ENCODE measurements at places on chromosomes 3 and 15.

GRCh38 chr15:59115047-59115446 is 10.1 kb downstream of the CCNB2 start:
- no peak for DNase-seq

GRCh38 chr15:78921517-78921916 is 23.3 kb downstream of the CTSH start:
- no peak for DNase-seq

GRCh38 chr3:53102601-53103147 is 27.6 kb downstream of the RFT1 start:
- DNase-seq: no peak

- no peak for DNase-seq
These were observed 56.4 kb downstream of the PLAAT1 start for GRCh38 chr3:193297421-193297820.

GRCh38 chr3:184549796-184550577 is 11.6 kb upstream of the EPHB3 start:
- peak; percentile 45 for DNase-seq

DNA sequence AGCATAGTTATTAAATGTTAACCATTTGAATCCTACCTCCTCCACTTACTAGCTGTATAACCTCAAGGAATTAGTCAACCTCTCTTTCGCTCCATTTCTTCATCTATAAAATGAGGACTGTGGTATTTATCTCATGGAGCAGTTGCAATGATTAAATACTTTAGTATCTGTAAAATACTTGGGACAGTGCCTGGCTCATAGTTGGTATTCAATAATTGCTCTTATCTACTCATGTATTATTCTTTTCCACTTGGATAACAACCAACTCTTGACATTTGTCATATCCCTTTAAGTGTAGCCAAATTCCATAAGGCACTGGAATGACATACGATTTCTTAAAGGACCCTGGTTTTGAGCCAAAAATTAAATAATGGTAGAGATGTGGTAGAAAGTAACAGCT is 72.0 kb downstream of the FSIP1 start:
- DNase-seq: no peak

GRCh38 chr3:159852266-159852665 is 136.4 kb upstream of the IL12A start:
- no peak for DNase-seq

DNA sequence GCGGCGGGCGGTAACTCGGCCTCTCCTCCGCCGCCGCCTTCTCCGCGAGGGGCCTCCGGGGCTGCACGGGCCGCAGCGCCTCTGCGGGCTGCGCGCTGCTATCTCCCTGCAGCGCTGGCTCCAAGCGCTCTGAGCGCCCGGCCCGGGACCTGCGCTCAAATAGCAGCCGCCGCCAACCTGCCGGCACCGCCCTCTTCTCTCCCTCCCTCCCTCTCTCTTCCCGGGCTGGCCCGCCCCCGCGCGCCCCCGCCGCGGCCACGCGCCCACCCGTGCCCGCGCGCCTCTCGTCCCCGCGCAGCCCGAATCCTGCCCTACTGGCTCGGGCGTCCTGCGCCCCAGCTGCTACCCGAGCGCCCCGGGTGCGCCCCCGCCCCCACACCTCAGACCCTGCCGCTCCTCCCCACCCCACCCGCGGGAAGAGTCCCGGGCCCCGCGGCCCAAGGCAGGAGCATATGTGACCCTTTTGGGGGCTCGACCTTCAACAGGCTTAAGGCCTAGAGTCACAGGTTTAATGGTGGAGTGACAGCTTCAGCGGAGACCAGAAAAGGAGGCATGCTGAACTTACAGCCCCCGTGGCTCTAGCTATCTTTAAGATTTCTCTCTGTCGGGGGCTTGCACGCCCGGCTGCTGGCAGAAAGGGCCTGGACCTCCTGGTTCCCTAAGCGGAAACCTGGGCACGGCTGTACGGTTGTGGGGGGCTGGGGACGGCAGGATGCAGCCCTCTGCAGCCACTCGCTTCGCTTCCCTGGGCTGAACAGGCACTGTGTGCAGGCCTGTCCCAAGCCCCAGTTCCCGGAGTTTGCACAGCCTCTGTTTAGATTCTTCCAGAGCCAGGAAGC is at the start of gene CACNA2D2:
TSS of gene CACNA2D2 (minus strand) at position 131 of the 839 bp plus-strand sequence. CDS start 211 bp downstream, outside the sequence.
- DNase-seq: peak; percentile 87

DNA sequence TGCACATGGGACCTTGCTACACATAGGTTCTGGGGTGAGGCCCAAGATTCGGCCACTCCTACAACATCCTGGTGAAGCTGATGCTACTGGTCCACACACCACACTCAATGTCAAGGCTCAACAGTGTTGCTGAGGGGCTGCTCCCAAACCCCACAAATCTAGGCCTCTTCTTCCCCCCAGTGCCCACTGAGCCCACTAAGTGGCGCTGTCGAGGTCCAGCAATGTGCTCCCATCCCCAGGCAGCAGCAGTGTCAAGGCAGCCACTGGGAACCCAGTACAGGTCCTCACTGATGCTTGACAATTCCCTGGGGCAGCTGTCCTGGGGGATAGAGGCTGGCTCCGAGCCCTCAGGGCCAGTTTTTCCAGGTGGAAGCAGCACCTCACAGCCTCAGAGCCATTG is 21.5 kb downstream of the SCN5A start:
- DNase-seq: no peak

DNA sequence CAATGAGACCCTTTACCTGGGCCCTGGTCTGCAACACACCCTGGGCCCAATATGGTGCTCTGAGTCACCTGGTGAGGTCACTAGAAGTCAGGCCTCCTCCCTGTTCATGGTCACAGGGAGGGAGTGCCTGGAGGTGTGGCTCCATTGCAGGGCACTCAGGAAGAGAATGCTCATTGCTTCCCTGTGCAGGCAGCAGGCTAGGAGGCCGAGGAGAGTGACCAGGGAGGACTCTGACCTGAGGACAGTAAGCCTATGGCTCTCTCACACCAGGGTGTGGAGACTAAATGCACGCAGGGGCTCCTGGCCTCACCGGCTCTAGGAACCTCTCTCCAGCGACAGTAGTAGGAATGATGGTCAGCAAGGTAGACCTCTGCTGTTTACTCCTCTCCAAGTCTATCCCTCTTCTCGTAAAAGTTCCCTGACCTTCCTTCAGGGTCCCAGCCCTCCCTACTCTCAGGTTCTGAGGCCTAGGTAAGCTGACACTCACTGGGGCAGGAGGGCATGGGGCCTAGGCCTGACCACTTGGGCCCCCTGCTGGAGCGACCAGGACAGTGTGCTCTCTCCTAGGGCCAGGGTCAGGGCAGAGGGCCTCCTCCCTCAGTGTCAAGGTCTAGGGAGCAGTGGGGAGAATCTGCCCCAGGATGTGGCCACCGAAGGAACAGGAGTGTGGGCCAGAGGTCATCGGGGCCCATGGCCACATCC is 9.6 kb upstream of the SLCO2A1 start:
- peak; percentile 76 for DNase-seq

DNA sequence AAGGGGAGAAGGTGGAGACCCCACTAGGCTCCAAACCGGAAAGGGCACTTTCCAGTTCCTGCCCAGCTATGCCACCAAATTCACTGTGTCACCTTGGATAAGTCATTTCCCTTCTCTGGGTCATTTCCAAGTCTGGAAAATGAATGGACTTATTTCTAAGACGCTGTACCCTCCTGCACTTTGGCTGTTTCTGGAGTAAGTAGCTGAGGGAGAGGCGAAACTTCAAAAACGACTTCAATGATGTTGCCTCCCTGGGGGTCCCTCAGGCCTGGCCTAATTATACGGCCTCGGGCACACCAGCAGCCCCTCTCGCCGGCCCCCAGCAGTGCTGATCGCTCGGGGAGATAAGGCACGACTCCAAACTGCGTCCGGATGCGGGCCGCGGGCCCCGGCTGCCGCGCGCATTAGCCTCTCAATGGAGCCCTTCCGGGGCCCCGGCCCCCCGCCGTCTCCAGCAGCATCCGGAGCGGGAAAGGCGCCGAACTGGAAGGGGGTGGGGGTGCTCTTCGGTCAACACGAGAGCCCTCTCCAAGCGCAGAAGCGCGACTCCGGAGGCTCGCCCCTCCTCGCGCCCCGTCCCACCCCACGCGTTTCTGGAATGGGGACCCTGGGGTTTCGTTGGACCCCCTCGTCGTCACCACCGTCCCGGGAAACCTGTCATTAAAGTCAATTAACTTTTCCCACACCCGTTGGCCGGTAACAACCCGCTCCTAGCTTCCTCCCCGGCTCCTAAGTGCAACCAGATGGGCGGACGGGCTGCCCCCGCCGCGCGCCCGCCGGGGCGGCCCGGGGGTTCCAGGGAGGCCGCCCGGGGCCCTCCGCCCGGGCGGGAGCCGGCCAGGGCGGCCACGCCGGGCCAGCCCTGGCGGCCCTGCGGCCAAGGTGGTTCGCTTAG is 4.8 kb downstream of the HES1 start:
- peak; percentile 88 for DNase-seq

DNA sequence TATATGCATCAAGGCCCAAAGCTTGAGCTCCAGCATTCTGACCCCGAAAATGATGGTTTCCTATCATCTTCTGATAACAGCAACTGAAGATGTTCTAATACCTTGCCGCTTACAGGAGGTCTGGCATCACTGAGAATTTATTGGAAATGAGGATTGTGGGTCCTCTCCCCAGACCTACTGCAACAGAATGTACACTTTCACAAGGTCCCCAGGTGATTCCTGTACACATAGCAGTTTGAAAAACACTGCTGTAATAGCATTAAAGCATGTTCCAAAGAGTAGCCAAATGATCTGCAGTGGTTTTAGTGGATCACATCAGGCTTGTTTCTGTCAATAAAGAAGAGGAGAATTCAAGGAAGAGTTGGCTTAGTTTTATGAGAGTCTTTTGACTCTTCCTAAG is 11.3 kb downstream of the TGFBR2 start:
- DNase-seq: no peak

DNA sequence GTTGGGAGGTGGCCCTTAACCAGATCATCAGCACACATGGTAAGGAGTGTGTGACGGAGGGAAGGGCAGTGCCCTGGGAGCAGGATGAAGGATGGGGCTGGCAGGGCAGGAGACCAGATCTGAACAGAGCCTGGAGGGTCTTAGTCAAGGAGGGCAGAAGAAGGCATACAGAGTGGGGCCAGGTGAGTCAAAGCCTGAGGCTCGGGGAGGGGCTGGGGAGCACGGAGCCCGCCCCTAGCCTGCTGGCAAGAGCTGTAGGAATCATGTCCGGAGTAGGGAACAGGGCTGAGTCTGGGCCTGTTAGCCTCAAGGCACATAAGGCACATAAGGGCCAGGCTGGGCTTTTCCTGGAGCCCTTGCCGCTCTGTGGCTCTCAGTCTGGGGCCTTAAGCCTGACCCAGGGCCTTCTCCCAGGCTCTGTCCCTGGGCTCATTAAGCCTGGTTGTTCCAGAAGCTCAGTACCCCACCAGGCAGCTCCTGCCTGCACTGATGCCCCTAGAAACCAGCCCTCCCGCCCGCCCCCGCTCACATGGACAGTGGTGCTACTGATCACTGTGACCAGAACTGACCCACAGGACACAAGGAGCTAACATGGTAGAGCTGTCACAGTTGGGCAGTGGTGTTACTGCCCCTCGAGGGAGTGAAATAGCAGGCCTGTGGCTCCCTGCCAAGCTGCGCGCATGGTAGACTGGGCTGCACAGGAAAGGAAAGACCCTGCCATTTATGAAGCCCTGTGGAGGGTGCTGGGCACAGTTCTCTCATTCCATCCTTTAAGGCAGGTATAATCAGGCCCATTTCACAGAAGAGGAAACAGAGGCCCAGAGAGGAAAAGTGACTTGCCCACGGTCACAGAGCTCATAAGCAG is 14.6 kb downstream of the ISG20 start:
- peak; percentile 66 for DNase-seq

- no peak for DNase-seq
These were observed 100.8 kb downstream of the STAC start for GRCh38 chr3:36480911-36481648.

GRCh38 chr3:123347205-123347604 is 101.7 kb downstream of the ADCY5 start:
- peak; percentile 42 for DNase-seq

DNA sequence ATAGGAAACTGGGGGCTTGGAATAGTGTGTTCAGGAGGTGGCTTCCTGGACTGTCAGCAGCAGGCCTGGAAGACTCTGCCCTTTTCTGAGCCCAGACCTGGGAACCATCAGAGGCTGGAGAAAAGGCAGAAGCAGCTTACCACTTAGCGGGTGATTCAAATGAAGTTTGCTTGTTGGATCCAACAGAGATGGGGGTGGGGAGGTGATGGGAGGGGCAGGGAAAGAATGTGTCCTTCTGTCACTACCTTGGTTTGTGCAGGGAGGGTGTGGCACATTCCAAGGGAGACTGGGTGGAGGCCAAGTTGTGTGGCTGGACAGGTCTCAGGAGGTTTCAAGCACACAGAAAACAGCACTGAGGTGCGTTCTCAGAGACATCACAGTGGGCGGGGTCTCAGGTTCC is 58.8 kb downstream of the TRAK1 start:
- no peak for DNase-seq

DNA sequence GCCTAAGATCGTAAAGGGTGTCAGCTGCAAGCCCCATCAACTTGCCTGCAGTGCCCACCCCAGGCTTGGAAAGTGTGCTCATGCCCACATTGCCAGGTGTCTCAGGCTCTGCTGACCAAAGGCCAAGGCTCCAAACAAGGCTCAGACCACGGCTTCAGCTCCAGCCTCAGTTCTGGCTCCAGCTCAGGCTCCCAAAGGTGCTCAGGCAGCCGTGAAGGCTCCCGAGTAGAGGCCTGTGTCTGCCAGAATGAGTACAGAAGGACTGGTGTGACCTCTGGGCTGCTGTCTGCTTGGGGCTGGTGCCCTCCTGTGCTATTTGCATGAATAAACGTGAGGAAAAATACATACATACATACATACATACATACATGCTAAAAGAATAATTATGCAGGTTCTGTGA is 27.9 kb upstream of the UACA start:
- no peak for DNase-seq

GRCh38 chr3:31055757-31056156 is 161.3 kb upstream of the GADL1 start:
- DNase-seq: no peak

- DNase-seq: no peak
These were observed 86.1 kb downstream of the UNC13C start for GRCh38 chr15:54064365-54064764.

DNA sequence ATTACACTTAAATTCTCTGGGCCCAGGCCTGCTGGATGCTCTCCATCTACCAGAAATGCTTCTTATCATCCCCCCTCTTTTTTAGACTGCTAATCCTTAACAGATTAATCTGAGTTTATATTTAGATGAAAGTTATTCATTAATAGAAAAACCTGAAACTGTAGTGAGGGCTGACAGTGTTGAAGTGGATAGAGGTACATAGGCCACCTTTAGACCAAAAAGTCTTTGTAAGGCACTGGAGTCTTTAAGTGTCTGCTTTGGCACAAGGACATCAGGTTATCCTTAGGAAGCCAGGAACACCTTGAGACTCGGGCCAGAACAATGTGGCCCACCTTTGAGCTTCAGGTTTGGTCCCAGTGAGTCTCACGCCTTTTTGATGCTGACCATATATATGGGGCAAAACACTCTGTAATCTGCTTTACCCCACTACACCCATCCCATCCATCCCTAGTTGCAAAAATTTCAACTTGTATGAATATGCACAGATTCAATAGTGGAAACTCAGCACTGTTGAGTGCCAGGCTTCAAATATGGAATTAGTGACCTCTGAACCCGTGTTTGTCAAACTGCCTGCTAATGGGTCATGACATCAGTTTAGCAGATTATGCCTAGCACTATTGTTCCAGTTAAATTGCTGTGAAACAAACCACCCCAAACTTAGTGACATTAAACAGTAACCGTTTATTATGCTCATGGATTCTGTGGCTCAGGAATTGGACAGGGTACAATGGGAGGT is 44.0 kb downstream of the PDE8A start:
- no peak for DNase-seq

GRCh38 chr3:11660242-11660641 is 16.5 kb upstream of the VGLL4 start:
- DNase-seq: no peak

All from spleen (tissue), 13 donors.